ENCODE measurements at places on chromosomes 2 and 18. TPM values are rescaled to one million over a fixed set of nuclear protein-coding genes. Genes with fewer than 3 reads are reported as not detected.

STARD6 gene
- total RNA-seq: not detected

AGXT gene
- not detected for total RNA-seq

DNA sequence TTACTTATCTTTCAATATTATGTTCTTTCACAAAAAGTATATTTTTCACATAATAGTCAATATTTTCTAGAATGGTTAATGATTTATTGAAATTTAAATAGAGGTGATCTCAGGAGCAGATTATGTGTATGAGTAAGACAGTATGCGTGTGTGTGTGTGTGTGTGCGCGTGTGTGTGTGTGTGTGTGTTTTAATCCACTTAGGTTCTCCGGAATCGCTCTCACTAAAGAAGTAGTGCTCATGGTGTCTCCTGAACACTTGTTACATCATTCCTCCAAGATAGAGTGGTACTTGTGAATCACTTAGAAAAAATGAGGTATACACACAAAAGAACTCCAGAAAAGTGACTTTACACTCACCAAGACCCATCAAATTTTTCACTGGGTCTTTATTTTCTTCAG, 91.0 kb upstream of the KCNH7 start:
- no peak for DNase-seq

- peak; percentile 85 for DNase-seq
Measured at GRCh38 chr2:128736689-128737545, 418.2 kb upstream of the HS6ST1 start.

MYCN gene
- total RNA-seq: 0.80 TPM

VAMP8 gene
- 95.8 TPM for total RNA-seq

DNA sequence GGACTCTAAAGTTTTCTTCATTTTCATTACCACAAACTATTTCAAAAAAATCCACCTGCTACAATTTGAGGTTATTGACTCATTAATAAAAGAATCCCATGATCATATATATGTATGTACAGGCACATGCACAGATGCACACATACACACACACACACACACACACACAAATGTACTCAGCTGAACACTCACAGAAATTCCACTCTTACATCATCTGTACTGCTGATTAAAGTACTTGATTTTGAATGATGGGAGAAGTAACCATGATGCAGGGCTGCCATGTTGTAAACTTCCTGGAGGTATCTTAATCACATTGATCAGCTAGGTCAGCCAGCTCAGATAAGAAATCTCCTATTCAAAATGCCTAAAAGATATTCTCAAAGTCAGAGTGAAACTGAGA, 1313.2 kb upstream of the NRXN1 start:
- DNase-seq: no peak

GRCh38 chr18:73750052-73750451, 397.6 kb downstream of the FBXO15 start:
- no peak for DNase-seq

DNA sequence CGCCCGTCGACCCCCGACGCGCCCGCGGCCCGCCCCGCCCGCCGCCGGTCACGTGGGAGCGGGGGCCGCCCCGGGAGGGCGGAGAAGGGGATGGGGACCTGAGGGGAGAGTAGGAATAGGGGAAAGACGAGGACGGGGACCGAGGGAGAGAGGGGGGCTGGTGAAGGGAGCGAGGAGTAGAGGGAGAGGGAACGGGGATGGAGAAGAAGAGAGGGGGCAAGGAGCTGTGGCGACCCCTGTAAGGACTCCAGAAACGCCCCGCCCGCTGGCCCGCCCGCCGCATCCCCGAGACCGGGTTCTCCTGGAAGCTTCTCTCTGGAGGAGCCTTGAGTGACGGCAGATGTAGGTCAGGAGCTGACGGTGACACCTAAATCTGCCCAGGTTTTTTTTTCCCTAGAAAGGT, 615 bp downstream of the ADNP2 start:
- peak; percentile 77 for DNase-seq

GRCh38 chr2:110774701-110775100, 42.3 kb downstream of the ACOXL start:
- no peak for DNase-seq

VWA3B gene
- total RNA-seq: not detected

DNA sequence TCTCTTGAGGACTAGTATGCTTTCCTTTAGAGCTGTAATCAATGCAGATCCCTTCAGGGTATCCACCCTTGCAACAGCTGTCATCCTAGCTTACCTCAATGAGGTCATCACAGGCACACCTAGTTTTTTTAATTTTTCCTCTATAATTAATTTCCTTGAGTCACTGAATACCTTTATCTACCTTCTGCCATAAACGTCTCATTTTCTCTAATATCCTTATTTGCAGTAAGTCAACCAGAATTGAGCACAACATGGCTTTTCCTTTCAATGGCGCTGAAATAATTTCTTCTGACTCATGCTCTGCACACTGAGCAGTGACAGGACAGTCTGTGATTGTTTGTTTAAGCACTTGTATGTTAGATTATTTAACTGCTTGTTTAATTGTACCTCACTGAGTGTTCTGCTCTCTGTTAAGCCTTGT, 49.4 kb downstream of the ETAA1 start:
- DNase-seq: no peak

- no peak for DNase-seq
Measured at GRCh38 chr18:36759167-36759776, 69.5 kb downstream of the TPGS2 start.

UNC80 gene
- 0.80 TPM for total RNA-seq

C1GALT1C1L gene
- total RNA-seq: 0.44 TPM

GRCh38 chr2:178317811-178318210, 123.5 kb downstream of the OSBPL6 start:
- DNase-seq: no peak

C2orf72 gene
- total RNA-seq: 4.5 TPM

DNA sequence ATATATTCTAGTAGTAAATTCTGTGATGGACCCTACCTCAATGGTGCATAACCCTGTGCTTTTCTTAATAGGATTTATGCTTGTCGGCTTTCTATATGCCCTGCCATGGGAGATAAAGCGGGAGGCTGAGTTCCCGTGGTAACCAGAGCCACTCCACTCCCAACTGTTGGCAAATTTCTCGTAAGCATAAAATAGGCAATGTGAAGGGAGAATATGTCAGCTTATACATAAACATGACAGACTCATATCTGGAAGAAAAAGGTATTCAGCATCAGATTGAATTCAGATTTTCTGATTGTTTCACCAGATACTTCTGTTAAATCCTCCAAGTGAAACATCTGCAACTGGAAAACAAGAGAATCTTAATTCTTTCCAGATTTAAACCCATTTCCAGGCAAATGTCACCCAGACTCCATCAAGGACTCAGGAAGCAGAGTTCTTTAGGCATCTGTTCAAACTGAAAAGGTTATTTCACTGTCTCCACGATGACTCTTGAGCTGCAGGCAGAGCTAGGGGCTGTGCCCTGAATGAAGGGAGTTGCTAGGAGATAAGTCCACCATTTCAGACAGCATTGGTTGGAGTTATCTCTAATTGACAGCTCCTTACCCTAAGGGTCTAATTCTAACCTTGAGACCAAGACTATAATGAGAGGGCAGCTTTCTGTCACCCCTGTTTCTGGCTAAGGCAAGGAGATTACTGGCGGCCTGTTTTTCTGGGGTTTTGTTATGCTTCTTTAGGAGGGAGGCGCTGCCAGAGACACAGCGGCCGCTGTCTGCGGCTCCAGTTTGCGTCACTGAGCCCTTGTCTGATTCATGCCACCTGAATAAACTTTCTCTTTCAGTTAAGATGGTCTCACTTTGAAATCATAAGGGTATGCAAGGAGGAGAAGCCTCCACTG, 381.3 kb downstream of the SOX11 start:
- no peak for DNase-seq

- DNase-seq: no peak
Measured at GRCh38 chr2:237577458-237577857, 11.1 kb downstream of the PRLH start.

GRCh38 chr2:26891-27290, 19.4 kb downstream of the FAM110C start:
- DNase-seq: no peak

KIF5C gene
- 1.6 TPM for total RNA-seq

MERTK gene
- 5.5 TPM for total RNA-seq

PIGN gene
- 28.7 TPM for total RNA-seq

- no peak for DNase-seq
Measured at GRCh38 chr2:186696290-186696689, 2.4 kb downstream of the FAM171B start.

GRCh38 chr2:104318001-104318665, 535.8 kb upstream of the POU3F3 start:
- DNase-seq: no peak

DNA sequence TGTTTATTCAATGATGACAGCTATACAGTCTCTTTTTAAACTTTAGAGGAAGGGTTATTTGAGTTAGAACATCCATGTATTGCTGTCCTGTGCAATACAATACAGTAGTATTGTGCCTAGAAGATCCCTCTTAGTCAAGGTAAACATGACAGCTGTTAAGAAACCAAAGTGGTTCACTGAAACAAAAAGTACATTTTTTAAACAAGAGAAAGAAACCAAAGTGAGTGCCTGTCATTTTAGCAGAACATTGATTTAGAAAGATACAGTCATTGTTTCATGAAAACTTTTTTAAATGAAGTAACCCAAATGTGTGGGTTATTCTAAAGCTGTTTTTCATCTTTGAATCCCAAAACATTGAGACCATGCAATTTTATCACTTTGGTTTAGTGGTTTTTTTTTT, 15.5 kb downstream of the ITPRID2 start:
- no peak for DNase-seq

DNA sequence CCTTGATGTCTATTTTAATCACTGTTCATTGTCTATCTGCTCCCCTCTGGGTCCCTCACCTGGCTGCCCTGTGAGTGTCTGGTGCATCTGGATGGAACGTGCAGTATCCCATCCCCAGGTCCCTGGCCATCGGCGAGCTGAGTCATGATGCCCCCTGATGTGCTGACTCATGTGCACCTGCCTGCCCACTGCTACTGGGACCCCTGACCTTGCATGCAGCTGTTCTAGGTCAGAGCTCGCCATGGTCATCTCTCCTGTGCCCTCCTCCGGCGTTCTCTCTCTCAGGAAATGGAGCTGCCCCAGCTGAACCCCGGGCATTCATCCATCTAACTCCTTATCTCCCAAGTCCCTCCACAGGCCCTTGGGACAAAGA, 516.2 kb upstream of the HS6ST1 start:
- DNase-seq: no peak

GRCh38 chr2:141063406-141063805, 1067.4 kb downstream of the LRP1B start:
- no peak for DNase-seq

MEP1B gene
- not detected for total RNA-seq

- DNase-seq: no peak
Measured at GRCh38 chr2:190097115-190097514, 34.6 kb upstream of the MSTN start.

SERPINB10 gene
- not detected for total RNA-seq

DNA sequence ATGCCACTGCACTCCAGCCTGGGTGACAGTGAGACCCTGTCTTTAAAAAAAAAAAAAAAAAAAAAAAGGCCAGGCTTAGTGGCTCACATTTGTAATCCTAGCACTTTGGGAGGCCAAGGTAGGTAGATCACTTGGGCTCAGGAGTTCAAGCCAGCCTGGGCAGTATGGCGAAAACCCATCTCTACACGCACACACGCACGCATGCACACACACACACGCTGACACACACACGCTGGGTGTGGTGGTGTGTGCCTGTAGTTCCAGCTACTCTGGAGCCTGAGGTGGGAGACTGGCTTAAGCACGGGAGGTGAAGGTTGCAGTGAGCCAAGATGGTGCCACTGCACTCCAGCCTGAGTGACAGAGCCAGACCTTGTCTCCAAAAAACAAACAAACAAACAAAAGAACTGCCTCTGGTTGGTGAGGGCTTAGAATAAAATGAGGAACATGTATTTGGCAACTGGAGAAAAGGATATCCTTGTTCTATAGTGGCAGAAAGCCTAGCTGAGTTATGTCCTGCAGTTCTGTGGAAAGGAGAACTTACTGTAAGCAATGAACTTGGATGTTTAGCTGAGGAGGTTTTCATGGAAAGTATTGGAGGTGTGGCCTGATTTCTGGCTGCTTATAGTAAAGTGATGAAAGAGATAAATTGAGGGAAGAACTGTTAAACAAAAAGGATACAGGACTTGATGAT, 34.0 kb downstream of the HAT1 start:
- DNase-seq: no peak

DNA sequence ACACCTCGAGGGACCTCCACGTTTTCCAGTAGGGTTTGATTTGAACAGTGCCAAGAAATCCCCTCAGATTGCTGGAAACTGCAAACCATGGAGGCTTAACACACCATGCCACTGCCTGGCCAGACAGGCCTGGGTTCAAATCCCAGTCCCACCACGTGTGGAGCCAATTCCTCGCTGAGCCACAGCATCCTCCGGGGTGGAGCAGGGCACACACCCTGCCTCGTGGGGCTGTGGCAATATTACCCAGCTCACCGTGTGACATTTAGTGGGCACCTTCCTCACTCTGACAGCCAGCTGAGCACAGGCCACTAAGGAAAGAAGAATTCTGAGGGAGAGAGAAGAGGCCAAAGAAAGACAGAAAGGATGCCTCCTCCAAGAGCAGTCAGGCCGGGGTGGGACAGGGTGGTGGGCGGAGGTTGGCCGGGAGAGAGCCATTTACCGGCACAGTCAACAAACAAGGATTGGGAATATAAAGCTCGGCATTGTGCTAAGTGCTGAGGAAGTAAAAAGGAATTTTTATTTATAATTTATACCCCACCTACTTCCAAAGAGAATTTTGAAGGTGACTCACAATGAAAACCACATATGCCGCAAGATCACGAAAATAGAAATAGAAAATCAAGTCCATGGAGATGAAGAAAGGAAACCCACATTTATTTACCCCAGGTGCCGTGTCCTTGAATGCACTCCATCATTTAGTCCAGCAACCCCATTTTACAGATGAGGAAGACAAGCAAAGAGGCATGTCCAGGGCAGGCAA, 111.5 kb downstream of the MCFD2 start:
- DNase-seq: no peak

Data from suprapubic skin (tissue), 4 donors.